Kidney capillary endothelial cell (primary cell): ENCODE measurements at places on chromosomes 7 and 10.

GRCh38 chr7:152336754-152337368, 98.9 kb downstream of the KMT2C start:
- peak; percentile 43 for DNase-seq

DNA sequence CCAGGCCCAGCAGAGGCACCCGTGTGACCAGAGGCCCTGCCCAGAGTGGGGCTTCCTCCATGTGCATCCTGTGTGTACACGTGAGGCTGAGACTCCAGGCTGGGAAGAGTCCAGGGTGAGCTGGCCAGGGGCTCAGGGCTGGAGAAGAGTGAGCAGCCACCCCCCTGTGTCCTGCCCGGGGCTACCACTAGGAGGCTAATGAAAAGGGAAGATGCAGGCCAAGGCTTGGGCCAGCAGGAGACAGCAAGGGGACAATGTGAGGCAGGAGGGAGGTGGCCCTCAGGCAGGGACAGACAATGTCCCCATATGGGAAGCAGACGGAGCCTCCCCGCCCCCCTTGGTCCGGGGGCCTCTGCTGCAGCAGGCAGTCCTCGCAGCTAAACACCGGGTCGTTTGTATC, 102.0 kb downstream of the HIF1AN start:
- DNase-seq, result peak; percentile 21

GRCh38 chr7:153381275-153382040, 621.9 kb downstream of the ACTR3B start:
- peak; percentile 9 for DNase-seq

GRCh38 chr10:21810582-21811244, 192.8 kb downstream of the DNAJC1 start:
- no peak for DNase-seq

DNA sequence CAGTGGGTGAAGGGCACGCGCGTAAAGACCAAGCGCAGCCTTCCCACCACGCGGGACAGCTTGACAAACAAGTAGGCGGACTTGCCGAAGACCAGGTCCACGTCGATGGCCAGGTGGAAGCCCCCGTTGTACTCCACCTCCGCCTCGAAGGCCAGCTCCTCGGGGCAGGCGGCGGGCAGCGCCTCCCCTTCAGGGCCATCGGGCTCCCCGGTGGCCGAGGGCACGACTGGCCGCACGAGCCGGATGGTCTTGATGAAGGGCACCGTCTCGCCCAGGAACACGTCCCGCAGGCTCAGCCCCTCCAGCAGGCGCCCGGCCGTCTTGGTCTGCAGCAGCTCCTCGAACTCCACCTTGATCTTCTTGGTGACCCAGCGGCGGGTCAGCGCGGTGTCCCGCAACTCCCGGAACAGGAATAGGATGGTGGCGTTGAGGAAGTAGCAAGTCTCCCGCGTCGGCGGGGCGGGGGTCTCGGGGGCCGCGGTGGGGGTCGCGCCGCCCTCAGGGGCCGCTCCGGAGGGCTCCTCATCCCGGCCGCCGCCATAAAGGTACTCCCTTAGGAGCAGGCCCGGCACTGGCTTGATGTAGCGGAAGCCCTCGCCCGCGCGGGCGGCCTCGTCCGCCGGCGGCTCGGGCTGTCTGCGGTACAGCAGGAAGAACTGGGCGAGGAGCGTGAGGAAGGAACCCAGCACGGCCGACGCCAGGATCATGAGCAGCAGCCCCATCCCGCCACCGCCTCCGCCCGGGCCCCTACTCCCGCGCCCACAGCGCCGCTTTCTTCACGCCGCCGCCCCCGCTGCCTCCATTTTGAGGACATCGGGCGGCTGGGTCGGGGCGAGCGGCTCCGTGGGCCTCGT, 507 bp downstream of the PDZD8 start:
- DNase-seq, result peak; percentile 38

DNA sequence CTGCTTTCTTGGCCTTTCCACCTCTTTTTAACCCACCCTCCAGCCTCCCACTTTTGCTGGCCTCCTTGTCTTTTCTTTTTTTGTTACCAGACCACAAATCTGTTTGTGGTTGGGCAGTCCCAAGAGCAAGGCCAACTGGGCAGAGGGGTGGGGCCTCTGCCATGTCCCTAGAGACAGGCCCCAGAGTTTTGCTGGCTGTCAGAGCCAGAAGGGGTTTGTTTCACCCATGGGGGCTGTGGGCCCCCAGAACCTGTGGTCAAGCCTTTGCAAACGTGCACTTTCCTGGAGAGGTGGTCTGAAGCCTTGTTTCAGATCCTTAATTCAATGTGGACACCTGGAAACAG, 10.3 kb downstream of the ZMIZ1 start:
- no peak for DNase-seq

DNA sequence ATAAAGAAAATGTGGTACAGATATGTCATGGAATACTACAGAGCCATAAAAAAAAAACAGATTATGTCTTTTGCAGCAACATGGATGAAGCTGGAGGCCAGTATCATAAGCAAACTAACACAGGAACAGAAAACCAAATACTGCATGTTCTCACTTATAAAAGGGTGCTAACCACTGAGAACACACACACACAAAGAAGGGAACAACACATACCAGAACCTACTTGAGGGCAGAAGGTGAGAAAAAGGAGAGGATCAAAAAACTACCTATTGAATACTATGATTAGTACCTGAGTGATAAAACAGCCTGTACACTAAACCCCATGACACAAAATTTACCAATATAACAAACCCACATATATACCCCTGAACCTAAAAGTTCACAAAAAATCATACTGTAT, 144.6 kb downstream of the TPK1 start:
- DNase-seq, result no peak

- no peak for DNase-seq
Observed at GRCh38 chr7:30183749-30184369, 49.1 kb downstream of the MTURN start.

- no peak for DNase-seq
Observed at GRCh38 chr7:13987395-13987794, 2.1 kb downstream of the ETV1 start.

DNA sequence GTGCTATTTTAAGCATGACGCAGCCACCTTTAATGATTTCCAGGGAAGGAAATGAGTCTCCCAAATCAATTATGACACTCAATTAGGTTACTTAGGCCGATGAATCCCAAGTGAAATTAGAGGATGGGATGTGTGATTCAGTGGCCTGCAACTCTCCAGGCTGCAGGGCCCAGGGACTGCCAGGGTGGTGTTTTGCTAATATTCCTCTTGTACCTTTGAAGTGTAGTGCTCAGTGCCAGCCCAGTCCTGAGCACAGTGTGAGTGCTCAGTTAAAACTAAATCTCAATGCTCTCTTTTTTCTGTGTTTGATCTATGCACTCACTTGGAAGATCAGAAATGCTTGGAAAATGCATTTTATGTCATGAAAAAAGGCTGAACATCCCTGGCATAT, 51.6 kb downstream of the SEM1 start:
- DNase-seq, result no peak

DNA sequence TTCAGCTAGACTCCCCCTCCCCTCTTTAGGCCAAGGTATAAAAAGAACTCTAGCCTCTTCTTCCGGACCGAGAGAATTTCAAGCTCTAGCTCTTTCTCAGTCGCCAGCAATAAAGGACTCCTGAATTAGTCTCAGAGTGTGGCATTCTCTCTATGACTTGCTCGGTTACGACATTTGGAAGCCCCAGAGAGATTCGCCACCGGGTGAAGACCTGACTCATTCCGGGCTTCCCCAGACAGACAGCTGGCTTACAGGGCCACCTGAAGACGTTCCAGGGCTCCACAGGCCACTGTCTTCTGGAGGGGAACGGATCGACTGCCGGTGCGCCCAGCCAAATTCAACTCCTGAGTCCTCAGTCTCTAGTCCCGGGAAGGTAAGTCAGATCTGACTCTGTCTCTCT, at the start of gene AKR1B15:
TSS of gene AKR1B15 (plus strand) at position 234 of the 400 bp plus-strand sequence. CDS start 15,510 bp downstream, outside the sequence.
- DNase-seq, result no peak

GRCh38 chr10:88608052-88608732, 21.6 kb downstream of the LIPJ start:
- no peak for DNase-seq

- no peak for DNase-seq
Observed at GRCh38 chr10:124648131-124648475, 96.1 kb downstream of the FAM53B start.

- no peak for DNase-seq
Observed at GRCh38 chr10:6204063-6204340, 1.3 kb downstream of the PFKFB3 start.

GRCh38 chr10:100470367-100470766, 7.6 kb downstream of the WNT8B start:
- no peak for DNase-seq

DNA sequence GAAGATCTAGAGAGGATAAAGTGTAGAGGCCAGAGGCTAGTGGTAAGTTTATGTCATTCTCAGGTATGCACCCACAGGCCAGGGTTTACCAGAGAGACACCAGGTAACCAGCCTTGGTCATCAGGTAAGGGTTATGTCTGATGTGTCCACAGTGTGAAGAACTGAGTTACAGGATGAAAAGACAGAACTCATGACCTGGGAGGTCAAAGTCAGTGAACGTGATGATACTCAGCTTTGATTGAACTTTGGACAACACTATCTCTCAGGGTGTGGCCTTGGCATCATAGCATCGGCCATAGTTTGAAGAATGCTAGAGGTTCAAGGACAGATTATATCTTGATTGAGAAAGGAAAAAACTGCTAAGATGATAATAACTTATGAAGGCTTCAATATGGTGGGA, 37.5 kb downstream of the MGAM start:
- no peak for DNase-seq

- DNase-seq, result no peak
Observed at GRCh38 chr10:24370877-24371276, 161.9 kb downstream of the KIAA1217 start.

DNA sequence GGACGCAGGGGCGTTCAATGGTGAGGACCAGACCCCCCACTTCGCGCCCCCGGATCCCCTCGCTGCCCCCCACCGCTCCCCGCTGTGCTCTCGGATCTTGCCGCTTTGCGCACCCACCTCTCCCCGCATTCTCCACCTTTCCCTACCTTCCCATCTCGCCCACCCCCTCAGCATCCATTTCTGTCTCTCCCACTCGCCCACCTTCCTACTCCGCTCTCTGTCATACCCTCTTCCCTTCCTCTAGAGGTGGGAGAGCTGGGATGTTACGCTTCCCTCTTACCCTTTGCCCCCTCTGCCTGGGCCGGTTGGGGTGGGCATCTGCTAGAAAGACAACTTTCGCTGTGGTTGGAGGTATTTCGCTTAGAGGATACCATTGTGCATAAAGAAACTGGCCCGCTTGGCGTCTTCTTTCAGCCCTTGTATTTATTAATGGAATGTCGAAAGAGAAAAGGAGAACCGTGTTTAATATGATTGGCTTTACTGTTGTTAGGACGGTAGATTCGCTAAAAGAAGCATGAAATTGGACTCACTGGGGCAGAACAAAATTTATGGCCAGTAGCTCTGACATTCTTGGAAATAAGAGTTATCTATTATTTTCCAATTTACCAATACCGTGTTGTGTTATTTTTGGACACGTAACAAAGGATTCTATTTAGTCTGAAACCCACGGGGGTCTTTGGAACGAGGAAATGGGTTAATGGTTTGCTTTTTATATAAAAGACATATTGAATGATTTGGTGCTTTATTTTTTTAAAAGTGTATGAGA, 873 bp downstream of the PRKAR2B start:
- DNase-seq, result no peak

GRCh38 chr7:74542558-74543117, 88.9 kb downstream of the GTF2IRD1 start:
- peak; percentile 10 for DNase-seq

GRCh38 chr10:86651021-86651471, 3.3 kb upstream of the OPN4 start:
- no peak for DNase-seq

DNA sequence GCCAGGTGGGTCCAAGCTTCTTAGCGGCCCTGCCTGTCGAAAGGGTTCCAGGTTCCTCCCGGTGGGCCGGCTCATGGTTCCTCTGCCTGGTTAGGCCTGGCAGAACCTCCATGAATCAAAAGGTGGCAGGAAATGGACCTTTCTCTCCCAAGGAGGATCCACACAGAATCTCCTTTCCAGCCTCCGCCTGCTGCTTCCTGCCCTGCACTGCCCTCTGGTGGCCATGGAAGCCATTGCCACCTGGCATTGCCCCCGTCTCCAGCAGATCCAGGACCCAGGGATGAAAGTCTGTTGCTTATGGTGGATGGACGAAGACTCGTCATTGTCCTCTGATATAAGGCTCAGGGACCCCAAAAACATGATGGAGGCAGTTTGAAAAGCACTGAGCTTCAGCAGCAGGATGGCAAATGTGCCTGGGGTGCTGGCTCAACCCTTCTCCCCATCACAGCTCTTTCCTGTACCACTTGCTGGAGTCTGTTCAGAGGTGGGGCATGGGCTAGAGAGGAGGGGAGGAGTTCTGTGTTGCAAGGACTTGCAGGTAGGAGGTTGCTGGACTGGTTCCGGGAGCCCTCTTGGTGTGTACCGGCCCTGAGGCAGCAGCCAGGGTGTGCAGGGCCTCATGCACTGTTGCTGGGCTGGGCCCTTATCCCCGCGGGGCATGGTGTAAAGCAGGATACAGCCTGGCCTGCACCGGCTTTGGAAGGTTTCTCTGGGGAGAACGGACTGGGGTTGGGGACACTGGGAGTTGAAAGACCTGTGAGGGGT, 11.3 kb upstream of the INMT start:
- peak; percentile 66 for DNase-seq

DNA sequence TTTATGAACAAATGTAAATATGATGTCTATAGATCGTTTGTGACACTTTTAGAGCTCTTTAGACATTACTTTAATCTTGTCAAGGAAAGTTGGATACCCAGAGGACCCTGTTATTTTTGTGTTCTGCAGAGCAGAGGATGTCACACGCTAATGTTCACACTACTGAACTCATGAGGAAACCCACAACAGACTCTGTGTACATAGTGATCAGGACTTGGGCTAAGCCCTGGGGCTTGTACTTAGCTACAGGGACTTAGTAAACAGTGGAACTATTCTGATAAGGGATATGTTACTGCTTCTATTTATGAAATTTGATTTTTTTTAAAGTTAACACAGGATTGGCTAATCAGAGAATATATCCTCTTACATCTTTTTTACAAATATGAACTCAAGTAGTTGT, 36.1 kb upstream of the ZNF518A start:
- DNase-seq, result no peak

DNA sequence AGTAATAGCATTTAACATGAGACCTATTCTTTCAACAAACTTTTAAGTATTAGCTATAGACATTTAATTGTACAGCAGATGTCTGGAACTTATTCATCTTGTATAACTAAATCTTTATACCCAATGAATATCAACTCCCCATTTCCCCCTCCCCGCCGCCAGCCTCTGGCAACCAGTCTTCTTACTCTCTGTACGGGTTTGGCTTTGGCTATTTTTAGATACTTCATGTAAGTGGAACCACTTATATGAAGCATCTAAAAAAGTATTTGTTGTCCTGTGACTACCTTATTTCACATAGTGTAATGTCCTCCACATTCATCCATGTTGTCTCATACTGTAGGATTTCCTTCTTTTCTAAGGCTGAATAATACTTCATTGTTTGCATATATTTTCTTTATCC, 60.8 kb downstream of the RAB18 start:
- no peak for DNase-seq
